ENCODE measurements at places on chromosomes 3 and 15.

DNA sequence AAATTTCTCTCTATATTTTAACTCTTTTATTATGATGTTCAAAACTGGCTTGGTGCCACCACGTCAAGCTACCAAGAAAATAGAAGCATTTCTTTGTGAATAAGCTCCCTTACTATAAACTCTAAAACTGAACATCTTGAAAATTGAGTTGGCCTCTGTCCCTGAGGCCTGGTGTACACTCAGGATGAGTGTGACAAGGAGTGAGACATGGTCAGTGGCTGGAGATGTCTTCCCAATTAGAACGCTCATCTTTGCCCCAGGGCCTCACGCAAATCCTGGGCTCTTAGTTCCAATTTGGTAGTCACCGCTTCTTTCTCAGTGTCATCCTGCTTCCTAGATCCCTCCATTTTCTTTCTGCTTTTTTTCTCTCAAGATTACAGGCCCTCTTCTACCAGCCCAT is 26.2 kb downstream of the SLC2A2 start:
- DNase-seq = no peak

DNA sequence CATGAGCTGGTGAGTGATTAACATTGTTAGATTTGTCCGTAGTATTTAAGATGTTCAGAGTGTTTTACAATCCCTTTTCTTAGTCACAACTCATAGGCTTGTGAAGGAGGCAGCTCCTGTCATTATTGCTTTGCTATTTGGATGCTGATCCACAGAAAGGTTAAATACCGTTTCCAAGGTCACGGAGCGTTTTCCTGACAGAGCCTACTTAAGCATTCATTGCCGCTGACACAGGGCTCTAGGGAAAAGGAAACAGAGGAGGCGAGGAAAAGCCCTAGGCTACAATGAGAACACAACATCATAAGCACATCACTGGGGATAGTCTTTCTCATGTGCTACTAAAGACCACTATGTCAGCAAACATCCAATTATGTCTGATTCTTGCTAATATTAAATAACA is 38.5 kb upstream of the CPB1 start:
- DNase-seq = no peak

DNA sequence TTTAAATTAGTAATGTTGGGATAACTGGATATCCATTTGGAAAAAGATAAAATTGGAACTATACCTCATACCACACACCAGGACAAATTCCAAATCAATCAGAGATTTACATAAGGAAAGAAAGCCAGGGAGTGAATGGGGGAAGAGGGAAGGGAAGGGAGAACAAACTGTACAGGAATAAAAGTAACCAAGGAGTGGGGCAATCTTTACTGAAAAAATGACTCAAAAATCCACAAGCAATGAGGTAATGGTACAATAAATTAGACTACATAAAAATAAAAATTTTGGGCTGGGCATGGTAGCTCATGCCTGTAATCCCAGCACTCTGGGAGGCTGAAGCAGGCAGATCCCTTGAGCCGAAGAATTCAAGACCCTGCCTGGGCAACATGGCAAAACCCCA is 82.6 kb downstream of the MLH1 start:
- no peak for DNase-seq

GRCh38 chr15:96166223-96167200 is 164.0 kb upstream of the NR2F2 start:
- no peak for DNase-seq

GRCh38 chr15:52800828-52801747 is 11.0 kb upstream of the ONECUT1 start:
- DNase-seq = peak; percentile 88

- DNase-seq = no peak
Measured at GRCh38 chr3:94071713-94072284, 8.9 kb downstream of the NSUN3 start.

DNA sequence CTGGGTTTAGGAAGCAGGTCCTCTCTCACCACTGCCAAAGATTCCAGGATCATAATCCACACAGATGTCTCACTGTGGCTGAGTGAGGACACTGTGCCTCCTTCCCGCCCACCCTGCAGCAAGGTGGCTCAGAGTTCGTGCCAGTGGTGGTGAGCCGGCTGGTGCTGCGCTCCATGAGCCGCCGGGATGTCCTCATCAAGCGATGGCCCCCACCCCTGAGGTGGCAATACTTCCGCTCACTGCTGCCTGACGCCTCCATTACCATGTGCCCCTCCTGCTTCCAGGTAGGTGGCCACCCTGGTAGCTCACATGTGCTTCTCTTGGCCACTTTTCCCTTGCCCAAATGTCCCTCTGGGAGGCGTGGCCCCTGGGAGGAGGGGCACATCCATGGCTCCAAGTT is 9.0 kb upstream of the RHO start:
- DNase-seq = no peak

DNA sequence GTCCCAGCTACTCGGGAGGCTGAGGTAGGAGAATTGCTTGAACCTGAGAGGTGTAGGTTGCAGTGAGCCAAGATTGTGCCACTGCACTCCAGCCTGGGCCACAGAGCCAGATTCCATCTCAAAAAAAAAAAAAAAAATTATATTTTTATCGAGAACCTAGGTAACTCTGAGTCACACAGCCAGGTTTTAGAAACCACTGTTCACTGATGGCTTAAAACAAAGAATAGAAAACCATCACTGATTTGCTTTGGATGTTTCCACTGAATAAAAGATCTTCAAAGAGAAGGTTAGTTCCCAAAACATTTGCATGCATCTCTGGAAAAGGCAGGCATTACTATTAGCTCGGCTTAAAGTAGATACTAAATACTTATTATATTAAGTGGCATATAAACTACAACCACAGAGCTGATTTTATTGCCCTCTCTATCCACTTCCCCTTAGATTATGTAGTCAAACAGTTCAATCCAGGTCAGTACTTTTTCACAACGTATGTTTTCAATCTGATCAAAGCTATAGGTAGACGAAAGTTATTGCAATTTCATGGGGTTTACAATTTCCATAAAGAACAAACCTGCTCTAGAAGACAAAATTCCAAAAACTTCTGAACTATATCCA is 1.4 kb downstream of the B4GALT4 start:
- DNase-seq = no peak

GRCh38 chr15:100997442-100997841 is 78.3 kb downstream of the LRRK1 start:
- no peak for DNase-seq

DNA sequence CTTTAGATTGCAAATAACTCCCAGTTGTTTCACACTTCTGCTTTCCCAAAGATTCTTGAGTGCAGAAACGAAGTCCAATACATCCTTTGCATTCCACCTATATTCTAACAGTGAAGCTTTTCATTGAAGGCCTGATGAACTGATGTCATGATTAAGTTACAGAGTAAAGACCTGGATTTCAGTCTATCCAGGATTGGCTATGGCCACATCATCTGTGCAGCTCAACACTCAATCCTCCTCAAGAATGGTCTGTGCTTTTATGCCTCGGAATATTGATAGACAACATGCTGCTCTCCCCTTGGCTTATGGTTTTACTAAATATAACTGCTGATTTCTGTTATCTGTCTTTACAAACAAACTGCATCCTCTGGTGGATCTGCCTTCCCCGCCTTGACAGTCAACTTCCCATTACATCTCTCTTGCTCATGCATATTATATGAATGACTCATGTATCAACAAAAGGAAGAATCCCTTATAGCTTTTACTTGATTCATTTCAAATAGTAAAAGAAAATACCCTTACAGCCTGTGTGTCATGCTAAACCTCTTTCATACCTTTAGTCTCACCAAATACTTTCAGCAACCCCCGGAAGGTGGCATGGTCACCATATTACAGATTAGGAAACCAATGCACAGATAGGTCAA is 59.5 kb downstream of the SCN11A start:
- no peak for DNase-seq

DNA sequence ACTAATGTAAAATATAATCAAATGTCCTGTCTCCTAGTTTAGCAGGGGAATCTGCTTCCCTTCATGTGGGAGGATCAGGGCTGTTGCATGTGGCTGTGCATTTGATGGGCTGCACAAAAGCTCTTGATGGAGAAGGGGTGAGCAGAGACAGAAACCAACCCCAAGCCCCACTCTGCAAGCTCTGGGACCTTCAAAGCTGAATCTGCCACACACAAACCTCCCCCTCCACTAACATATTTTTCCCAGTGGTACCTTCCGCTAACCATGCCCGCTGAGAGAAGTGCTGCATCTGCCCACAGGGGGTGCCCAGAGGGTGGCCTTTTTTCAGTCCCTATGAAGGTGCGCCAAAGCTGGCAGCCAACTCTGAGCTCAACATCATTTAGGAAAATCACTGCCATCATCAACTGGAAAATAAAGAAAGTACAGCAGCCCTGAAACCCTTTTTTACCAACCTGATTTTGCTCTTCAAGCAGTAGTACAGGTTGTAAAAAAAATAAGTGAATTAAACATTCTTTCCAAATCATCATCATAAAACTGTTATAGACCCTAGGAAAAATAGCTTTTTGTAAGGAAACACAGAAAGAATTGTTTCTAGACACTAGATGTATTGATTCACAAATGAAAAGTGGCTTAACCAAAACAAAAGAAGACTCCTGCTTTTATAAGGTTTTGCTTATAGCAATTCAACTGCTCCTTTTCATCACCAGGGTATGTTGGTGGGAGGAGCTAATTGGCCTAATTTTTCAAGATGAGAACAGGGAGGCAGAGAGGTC is 97.0 kb downstream of the HHLA2 start:
- DNase-seq = no peak

DNA sequence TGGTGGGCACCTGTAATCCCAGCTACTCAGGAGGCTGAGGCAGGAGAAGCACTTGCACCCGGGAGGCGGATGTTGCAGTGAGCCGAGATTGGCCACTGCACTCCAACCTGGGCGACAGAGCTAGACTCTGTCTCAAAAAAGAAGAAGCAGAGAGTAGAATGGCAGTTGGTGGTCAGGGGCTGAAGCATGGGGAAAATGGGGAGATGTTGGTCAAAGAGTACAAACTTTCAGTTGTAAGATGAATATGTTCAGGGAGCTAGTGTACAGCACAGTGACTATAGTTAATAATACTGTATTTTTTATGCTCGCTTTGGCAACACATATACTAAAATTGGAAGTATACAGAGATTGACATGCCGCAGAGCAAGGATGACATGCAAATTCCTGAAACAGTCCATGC is 41.5 kb downstream of the PCNP start:
- DNase-seq = peak; percentile 28

DNA sequence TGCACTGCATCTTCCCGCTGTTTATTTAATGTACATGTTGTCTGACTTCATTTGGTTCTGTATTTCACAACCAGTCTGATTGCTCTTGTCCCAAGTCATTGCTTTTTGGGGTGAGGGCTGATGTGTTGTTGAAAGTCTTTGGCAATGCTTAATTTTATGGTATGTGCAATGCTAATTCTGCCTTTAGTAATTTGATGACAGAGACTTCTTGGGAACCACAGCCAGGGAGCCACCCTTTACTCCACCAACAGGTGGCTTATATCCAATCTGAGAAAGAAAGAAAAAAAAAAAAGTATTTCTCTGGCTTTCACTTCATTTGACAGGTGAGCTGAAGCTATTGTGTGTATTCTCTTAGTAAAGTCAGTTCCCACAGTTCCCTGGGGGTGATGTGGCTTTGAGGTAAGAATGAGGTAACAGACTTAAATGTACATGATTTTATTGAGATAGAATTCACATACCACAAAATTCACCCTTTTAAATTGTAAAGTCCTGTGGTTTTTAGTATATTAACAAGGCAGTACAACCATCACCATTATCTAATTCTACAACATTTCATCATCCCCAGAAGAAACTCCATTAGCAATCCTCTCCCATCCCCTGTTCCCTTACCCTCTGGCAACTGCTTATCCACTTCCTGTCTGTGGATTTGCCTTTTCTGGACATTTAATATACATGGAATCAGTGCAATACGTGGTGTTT is 97.3 kb downstream of the SLCO3A1 start:
- no peak for DNase-seq

- DNase-seq = no peak
Measured at GRCh38 chr3:36843065-36844051, 79.0 kb upstream of the DCLK3 start.

All from mesenteric fat pad (tissue), 1 donor.